Stimulated activated CD8-positive, alpha-beta memory T cell treated with anti-CD3 and anti-CD28 coated beads, Interleukin-15, amount 100 ng/mL, for 48 hours (primary cell): ENCODE measurements at places on chromosomes 5 and 9.

DNA sequence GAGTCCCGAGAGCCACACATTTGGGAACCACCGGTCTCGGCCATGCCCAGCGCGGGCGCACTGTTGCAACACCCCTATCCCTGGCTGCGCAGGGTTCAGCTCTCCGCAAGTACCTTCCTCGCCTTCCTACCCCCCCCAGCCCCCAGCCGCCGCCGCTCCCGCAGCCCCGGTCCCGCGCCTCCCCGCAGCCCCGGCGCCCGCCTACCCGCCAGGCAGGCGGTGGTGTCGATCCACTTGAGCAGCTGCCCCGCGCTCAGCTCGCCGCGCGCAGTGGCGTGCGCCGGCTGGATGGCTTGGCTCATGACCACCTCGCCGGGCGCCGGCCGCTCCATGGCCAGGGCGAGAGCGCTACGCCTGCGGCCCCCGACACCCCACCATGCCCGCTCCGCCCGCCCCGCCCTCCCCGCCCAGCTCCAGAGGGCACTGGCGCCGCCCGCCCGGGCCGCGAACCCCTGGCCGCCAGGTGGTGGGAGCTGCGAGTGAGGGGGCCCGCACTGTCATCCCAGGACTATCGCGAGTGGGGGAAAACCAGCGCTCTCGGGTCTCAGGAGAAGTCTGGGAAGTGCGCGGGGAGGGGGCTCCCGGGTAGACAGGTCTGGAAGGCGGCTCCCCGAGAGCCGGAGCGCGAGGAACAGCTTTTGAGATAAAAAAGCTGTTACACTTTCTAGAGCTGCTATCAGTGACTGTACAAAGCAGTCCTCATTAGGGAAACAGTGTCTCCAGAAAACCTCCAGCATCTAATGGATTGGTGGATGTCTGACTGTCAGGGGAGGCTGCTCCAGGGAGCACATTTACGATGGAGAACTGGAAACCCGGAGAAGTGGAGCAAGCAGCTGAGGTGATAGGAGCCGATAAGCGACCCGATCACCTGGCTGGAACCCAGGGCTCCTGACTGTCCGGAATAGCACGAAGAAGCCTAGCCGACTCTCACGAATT lies at the start of gene ACOT12:
Gene ACOT12, minus strand, starts transcription at position 352 of the 936 bp plus-strand sequence. Its CDS starts 20 bp downstream, at position 332.
- peak; percentile 0 for DNase-seq

GRCh38 chr9:38316166-38316780 lies 76.2 kb upstream of the ALDH1B1 start:
- no peak for DNase-seq

- DNase-seq = peak; percentile 43
Measured at GRCh38 chr5:61306531-61307131, 25.4 kb upstream of the ZSWIM6 start.

DNA sequence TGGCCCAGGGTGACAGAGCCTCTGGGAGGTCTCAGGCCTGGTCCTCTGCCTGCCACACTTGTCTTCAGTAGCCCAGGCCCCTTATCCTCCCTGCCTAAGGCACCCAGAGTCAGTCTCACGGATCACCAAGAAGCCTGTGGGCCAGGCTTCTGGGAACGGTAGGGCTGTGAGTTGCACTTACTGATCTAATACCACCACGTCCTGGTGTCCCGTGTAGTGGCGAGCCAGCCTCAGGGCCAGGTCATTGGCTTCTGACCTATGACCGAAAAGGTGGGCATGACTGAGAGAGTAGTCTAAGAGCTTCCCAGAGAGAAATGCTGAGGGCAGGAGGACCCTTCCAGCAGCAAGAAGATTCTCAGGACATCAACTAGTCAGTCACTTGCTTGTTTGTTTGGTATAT lies 7.4 kb downstream of the PHYKPL start:
- DNase-seq = no peak

DNA sequence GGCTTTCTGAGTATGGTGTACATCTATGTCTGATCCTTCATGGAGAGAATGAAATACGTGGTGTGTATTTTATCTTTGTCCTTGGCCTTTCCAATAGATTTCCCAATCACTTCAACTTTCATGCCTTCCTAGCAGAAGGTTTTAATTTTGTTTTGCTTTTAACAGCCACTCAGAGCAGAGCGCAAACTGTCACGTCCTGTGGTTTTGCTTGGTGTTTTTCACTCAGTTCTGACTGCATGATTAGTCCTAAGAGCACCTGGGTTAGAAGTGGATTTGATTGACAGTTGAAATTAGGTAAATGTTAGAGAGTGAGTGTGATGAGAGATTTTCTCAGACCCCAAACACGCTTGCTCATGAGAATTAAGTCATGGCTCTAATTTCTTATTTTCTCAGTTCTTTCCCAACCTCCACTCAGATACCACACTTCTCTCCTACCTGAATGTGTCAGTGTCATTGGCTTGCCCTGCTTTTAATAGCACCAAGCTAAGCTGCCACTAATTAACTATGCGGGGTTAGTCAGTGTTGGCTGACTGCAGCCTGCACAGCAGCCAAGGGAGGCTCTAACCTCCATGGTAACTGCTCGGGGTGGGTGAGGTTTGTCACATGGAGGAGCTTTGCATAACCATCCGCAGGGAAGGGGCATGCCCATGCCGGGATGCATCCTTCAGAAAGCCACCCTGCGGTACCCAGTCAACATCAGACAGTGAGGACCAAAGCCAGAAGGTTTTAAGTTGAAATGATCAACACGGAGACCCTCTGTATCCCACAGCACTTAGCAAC lies 173.4 kb downstream of the NR3C1 start:
- DNase-seq = no peak

- no peak for DNase-seq
Measured at GRCh38 chr9:112817860-112818203, 67.3 kb downstream of the SNX30 start.

- no peak for DNase-seq
Measured at GRCh38 chr5:175034924-175035323, 310.5 kb downstream of the MSX2 start.

DNA sequence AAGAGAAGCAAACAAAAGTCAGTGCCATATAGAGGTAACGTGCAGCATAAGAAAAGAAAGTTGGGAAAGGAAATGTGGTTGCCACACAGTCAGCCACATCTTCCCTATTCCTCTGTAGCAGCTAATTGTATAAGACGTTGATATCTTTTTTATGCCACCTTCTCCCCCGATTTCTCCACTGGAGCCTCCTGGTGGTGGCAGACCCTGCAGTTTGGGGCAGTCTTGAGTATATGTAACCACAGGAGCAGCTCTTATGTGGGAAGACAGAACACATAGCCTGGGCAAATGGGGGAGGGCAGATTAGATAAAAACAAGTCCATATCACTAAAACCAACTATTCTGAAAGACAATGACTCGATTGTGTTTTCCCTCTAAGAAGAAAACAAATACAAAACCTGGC lies 99.7 kb downstream of the PLCXD3 start:
- DNase-seq = no peak

DNA sequence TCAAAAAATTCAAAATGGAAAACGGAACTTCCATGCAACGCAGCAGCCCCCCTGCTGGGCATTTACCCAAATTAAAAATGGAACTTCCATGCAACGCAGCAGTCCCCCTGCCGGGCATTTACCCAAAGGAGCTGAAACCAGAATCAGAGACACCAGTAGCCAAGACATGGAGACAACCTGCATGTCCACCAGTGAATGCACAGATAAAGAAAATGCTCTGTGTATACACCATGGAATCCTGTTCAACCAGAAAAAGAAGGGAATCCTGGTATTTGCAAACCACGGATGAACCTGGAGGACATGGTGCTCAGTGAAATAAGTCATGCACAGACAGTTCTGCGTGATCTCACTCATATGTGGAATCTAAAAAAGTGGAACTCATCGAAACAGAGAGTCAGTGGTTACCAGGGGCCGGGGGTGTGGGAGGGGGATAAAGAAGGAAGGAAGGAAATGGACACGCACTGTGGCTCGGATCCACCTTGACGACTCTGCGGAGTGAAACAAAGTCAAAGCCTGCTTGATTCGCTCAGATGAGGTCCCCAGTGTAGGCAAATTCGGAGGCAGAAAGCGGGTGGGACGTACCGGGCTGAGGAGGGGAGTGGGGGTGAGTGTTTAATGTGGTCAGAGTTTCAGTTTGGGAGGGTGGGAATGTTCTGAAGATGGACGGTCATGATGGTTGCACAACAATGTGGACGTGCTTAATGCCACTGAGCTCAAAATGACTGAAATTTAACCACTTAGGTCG lies 40.2 kb upstream of the EXOC3 start:
- DNase-seq = no peak

GRCh38 chr5:1392801-1393565 lies 48.1 kb upstream of the CLPTM1L start:
- DNase-seq = no peak

DNA sequence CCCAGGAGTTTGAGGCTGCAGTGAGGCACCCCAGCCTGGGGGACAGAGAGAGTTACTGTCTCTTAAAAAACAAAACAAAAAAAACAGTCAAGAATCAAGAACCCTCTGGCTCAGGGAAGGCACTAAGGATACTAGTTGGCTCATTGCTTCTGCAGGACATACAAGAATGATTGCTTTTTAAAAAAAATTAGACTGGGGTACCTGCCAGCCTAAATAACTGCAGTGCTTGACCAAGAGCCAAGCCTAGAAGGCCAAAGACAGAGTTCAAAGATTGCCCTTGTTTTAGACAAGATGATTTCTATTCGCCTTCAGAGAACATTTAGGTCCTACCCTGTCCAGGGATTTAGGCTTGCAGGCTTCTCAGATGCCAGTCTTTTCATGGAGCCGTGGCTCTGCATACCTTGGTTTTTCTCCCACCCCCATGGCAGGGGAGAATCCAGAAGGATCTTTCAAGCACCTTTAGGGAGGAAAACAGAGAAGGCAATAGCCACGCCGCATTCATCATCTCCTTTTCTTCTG lies 93.7 kb upstream of the IL6ST start:
- no peak for DNase-seq

GRCh38 chr9:108060175-108060574 lies 570.6 kb upstream of the KLF4 start:
- DNase-seq = no peak

DNA sequence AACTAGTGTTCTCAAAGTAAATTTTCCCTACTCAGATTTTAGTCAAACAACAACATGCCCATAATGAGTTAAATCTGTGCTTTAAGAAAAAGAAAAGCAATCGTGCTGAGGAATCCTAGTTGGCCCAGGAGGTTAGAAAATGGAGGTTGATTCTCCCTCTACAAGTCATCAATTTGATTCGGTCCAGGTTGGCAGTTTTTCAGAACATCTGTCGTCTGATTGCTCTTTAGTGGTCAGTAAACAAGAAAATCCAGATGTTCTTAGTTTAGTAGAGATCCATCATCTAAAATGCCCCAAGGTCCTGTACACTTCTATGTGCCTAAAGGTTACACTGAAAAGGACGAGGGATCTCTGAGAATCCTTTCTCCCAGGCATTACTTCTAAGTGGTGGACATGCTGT lies 659.2 kb downstream of the MTRR start:
- DNase-seq = no peak

GRCh38 chr5:78628270-78628992 lies 20.1 kb downstream of the LHFPL2 start:
- no peak for DNase-seq

- no peak for DNase-seq
Measured at GRCh38 chr5:107389130-107389774, 281.5 kb downstream of the EFNA5 start.

DNA sequence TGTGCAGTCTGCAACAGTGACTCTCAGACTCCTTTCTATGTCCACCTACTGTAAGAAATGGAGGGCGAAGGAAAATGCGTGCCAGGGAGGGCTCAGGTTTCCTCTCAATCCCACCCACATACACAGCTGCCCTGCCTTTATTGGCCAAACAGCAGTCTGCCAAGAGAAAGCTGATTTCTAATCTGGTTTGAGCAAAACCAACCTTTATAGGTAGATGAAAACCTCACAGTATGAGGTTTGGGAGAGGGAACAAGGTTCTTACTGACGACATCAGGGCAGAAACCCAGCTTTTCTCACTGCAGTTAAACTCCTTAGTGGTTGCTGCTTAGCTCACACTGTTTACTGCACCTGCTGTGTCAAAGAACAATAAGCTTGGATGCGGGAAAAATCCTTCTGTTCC lies 152.3 kb upstream of the KLF9 start:
- DNase-seq = no peak

GRCh38 chr9:37466037-37466709 lies 923 bp upstream of the ZBTB5 start:
- DNase-seq = no peak

DNA sequence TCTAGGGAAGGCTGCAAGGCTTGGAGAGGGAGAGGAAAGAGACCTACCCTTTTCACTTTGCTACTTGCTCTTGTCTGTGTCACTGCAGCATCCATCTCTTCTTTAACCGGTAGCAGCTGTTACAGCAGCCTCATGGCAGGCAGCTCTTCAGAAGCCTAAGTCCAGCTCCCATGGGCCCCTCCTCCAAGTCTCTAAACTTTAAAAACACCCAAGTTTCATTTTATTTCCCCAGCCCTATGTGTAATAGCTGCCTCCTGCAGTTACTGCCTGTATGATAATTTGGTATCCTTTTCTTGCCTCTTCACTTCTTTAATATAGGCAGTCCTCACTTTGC lies 313.1 kb upstream of the PIK3R1 start:
- DNase-seq = no peak

DNA sequence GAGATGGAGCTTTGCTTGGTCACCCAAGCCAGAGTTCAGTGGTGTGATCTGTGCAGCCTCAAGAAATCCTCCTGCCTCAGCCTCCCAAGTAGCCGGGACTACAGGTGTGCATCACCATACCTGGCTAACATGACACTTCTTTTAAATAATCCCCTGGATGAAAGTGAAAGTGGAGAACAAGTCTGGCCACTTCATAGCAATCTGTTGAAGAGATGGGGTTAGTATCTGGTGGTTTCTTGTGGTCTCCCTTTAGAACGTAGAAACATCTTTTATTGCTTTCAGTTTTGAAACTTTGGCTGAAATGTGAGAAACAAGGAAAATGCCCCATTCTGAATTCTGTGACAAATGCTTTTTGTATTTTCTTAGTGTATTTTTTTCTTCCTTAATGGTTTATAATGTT lies 452.5 kb upstream of the RIOK2 start:
- no peak for DNase-seq

GRCh38 chr5:150527038-150527437 lies 19.1 kb downstream of the NDST1 start:
- DNase-seq = no peak

GRCh38 chr5:108720391-108720790 lies 27.3 kb upstream of the FER start:
- DNase-seq = peak; percentile 5

GRCh38 chr5:109971968-109972367 lies 282.2 kb downstream of the MAN2A1 start:
- no peak for DNase-seq

- no peak for DNase-seq
Measured at GRCh38 chr5:65034813-65035209, 266.1 kb downstream of the CWC27 start.

GRCh38 chr5:17157294-17157693 lies 60.1 kb upstream of the BASP1 start:
- DNase-seq = no peak

DNA sequence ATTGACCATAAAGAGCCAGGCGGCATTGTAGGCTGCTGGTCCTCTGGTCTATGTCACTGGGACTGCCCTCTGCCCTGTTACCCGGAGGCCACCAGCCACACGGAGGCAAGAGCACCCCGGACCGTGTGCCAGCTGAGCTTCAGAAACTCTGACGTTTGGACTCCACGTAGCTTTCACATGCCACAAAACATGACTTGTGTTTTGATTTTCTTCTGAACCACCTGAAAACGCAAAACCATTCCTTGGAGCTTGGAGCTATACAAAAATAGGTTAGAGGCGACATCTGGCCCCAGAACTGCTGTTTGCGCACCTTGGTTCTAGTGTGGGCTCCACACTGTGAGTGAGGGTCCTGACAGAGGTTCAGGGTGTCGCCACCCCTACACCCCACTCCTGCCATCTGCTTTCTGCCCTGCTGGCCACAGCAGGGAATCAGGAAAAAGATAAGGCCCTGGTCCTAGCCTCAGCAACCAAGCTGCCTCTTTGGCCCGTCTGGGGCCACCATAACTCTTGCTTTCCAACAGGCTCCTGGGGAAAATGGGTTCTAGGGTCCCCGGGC lies 151.3 kb upstream of the IRX2 start:
- no peak for DNase-seq
